ENCODE measurements at places on chromosomes 4 and X.

GRCh38 chr4:126264839-126265238, 950.1 kb downstream of the FAT4 start:
- H3K36me3 ChIP-seq: no peaks in the 10 kb centered on the region
- no peaks in the 10 kb centered on the region for H3K4me1 ChIP-seq
- no peak overlapping the region for H3K4me3 ChIP-seq
- H3K27me3 ChIP-seq: no peaks in the 10 kb centered on the region
- H3K27ac ChIP-seq: no peak overlapping the region

- no peak for DNase-seq
- H3K4me1 ChIP-seq: peaks cover 6% of the 10 kb centered on the region
- H3K27ac ChIP-seq: no peak overlapping the region
- H3K27me3 ChIP-seq: peaks cover 53% of the 10 kb centered on the region
- no peak overlapping the region for H3K4me3 ChIP-seq
- H3K36me3 ChIP-seq: peaks cover 3% of the 10 kb centered on the region
Measured at GRCh38 chr4:575281-576141, 584 bp downstream of the TMEM271 start.

DNA sequence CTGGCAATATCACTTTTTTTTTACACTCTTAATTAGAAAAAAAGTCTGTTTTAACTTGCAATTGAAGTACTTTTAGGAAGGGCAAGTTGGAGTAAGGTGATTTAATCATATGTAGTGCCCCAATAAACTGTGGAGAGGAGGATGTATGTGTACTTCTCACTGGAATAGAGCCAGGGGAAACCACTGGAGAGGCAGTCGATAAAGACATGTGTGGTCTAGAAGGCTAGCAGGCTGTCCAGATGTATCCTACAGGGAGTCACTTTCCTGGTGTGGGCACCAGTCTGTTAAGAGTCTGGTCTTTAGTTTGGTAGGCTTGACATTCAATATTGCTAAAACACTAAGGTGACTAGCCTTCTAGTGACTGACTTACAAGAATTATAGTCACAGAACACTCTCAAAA, 9.6 kb upstream of the SGMS2 start:
- no peaks in the 10 kb centered on the region for H3K36me3 ChIP-seq
- H3K27ac ChIP-seq: no peak overlapping the region
- peaks cover 6% of the 10 kb centered on the region for H3K27me3 ChIP-seq

GRCh38 chrX:53280331-53281320, 758 bp downstream of the IQSEC2 start:
- H3K27ac ChIP-seq: no peak overlapping the region
- no peaks in the 10 kb centered on the region for H3K27me3 ChIP-seq
- no peak for DNase-seq
- no peaks in the 10 kb centered on the region for H3K36me3 ChIP-seq
- H3K4me3 ChIP-seq: peak overlapping the region; percentile 0

GRCh38 chrX:97405031-97405660, 521.4 kb downstream of the RPA4 start:
- no peak for DNase-seq
- no peak overlapping the region for H3K27ac ChIP-seq
- H3K27me3 ChIP-seq: no peaks in the 10 kb centered on the region

DNA sequence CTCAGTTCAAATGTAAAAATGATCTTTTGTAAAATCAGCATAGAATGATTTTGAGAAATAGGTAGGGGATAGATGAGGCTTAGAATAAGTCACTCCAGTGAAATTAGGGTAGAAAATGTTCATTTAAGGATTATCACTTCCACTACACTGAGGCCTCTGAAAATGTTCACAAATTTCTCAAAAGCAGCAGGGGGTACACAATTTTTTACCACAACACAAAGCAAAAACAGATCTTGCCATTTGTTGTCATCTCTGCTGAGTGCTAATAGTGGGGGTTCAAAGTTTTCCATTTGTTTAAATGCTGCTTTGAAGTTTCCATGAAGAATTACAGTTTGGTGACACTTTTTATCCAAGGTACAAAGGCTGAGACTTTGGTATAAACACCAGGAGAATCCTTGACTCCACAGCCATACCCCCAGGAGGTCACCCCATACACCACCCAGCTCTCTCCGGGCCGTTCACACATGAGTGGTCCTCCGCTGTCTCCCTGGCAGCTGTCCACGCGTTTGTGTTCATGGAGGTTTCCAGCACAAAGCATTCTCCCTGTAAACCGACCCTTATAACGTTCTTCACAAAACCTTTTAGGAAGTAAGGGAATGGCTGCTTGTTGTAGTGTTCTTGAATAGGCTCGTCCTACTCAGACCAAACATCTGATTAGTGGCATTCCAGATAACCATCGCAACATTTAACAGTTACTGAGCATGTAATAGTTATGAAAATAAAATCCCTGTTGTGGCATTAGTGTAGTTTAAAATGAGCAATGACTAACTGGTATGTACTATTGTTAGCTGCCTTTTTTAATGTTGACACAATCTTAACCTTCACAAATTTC, 71.0 kb downstream of the PRSS12 start:
- no peaks in the 10 kb centered on the region for H3K27me3 ChIP-seq
- no peak for DNase-seq
- peaks cover 44% of the 10 kb centered on the region for H3K36me3 ChIP-seq
- H3K4me1 ChIP-seq: peaks cover 27% of the 10 kb centered on the region

DNA sequence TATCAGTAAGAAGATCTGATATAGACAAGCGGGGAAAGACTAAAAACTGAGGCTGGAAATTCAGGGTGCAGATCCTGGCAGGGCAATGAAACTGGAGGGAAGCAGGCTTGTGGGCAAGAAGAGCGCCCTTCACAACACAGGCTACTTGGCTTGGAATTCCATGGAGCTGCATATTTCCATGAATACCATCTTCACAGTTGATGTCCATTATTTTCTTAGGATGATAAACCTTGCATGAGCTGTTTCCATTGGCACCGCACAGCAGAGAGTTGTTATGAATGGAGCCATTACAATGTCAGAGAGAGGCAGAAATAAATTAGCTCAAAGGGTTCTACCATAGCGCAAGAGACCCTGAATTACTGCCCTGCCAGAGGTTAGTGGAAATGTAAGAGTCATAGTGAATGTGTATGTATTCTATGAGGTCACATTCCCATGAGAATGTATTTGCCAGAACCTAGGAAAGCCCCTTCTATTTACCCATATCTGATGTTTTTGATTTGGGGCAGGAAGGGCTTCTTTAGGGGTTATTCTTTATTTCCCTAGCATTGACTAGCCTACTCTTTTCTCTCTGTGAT, 215.6 kb downstream of the PALLD start:
- no peak for DNase-seq
- no peaks in the 10 kb centered on the region for H3K36me3 ChIP-seq
- H3K27ac ChIP-seq: no peak overlapping the region
- H3K27me3 ChIP-seq: peaks cover 4% of the 10 kb centered on the region

GRCh38 chrX:77009691-77010090, 437.5 kb upstream of the FGF16 start:
- no peak for DNase-seq
- no peak overlapping the region for H3K4me3 ChIP-seq
- no peaks in the 10 kb centered on the region for H3K27me3 ChIP-seq
- H3K36me3 ChIP-seq: no peaks in the 10 kb centered on the region

Data from T-helper 2 cell treated with Interferon-gamma antibody and Interleukin-4, amounts not matched to agents 5 μg/mL and 100 μg/mL, for 36 hours (primary cell).